T-cell (primary cell): ENCODE measurements at places on chromosomes 6 and 20.

GRCh38 chr6:43666196-43666920 is 21.2 kb downstream of the MRPS18A start:
- peaks cover 22% of the 10 kb centered on the region for H3K4me1 ChIP-seq
- no peaks in the 10 kb centered on the region for H3K27me3 ChIP-seq
- no peak overlapping the region for H3K27ac ChIP-seq
- H3K36me3 ChIP-seq: peaks cover 8% of the 10 kb centered on the region

DNA sequence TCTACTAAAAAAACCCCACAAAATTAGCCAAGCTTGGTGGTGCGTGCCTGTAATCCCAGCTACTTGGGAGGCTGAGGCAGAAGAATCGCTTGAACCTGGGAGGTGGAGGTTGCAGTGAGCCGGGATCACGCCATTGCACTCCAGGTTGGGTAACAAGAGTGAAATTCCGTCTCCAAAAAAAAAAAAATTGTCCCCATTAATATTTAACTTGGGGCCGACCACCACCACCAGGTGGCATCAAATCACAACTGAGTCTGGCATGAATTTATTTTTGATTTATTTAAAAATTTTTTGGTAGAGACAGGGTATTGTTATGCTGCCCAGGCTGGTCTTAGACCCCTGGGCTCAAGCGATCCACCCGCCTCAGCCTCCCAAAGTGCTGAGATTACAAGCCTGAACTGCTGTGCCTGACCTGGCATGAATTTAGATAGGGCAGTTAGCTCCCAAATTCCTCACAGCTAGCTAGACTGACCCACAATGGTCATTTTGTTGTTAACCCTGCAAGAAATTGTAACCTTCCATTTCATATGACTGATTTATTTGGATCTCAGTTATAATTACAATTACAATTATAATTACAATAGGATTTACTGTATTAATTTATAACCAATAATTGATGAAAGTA is 17.1 kb upstream of the BEND3 start:
- DNase-seq: no peak
- H3K27me3 ChIP-seq: peaks cover 6% of the 10 kb centered on the region
- no peak overlapping the region for H3K27ac ChIP-seq
- no peak overlapping the region for H3K4me3 ChIP-seq
- no peaks in the 10 kb centered on the region for H3K4me1 ChIP-seq
- H3K36me3 ChIP-seq: no peaks in the 10 kb centered on the region

DNA sequence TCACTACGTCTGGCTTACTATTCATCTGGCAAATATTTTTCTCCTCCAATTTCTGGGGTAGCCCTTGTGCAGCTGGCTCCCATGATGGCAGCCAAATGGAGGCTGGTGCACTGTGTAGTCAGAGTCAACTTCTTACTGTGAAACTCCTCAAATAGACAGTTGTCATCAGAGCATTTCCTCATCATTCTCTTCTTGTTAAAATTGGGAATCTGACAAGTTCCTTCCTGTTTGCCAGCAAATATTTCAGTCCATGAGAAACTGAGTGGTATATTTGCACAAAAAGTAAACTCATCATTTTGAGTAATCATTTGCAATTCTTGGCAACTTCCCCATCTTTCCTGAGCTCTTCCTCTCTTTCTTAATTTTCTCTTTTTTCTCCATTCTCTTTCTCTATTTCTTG is 394.9 kb upstream of the RGS17 start:
- DNase-seq: no peak
- H3K4me1 ChIP-seq: no peaks in the 10 kb centered on the region
- no peaks in the 10 kb centered on the region for H3K36me3 ChIP-seq
- no peaks in the 10 kb centered on the region for H3K27me3 ChIP-seq

GRCh38 chr6:45226081-45226480 is 102.0 kb upstream of the RUNX2 start:
- no peak overlapping the region for H3K4me3 ChIP-seq
- no peak overlapping the region for H3K27ac ChIP-seq
- DNase-seq: no peak
- H3K27me3 ChIP-seq: no peaks in the 10 kb centered on the region

GRCh38 chr6:125110056-125110455 is 43.5 kb upstream of the TPD52L1 start:
- H3K27ac ChIP-seq: no peak overlapping the region
- no peak overlapping the region for H3K4me3 ChIP-seq
- no peaks in the 10 kb centered on the region for H3K4me1 ChIP-seq
- H3K36me3 ChIP-seq: no peaks in the 10 kb centered on the region
- DNase-seq: no peak
- H3K27me3 ChIP-seq: no peaks in the 10 kb centered on the region
